ENCODE measurements at places on chromosomes 16 and 17.

DNA sequence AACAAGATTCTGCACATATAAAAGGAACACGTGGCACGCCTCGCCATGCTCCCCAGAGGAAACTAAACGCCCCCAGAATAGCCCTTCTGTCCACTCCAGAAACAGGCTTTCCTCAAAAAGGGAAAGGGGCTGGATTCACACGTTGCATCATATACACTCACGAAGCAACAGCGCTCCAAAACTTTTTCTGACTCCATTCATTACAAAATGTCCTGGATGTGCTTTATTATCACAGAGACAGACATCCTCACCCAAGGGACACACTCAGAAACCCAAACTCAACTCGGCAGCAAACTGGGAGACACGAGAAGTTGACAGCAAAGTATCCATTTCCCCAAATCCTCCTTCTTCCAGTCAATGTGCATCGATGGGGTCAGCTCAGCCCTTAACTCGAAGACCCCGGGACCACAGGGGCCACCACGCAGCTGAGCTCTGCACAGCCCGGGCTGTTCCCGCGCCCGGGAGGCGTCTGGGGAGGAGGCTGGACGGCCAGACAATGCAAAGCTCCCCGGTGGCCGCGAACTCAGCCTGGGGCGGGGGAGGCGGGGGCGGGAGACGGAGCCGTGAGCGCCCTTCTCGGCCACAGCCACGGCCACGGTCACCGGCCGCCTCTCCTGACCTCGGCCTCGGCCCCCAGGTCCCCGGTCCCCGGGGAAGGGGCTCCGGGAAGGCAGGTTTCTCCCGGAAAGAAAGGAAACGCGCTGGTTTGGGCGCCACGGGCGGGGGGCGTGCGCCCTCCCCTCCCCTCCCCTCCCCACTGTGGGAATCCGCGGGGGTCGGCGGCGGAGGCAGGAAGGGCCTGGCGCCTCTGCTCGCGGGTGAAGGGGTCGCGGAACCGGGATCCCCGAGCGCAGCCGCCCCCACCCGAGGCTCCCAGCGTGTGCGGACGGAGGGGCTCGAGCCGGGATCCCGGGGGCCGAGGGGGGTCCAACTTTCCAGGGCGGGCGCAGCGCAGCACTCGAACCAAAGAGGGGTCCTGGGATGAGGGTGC, 1.2 kb downstream of the NXN start:
- DNase-seq = no peak

DNA sequence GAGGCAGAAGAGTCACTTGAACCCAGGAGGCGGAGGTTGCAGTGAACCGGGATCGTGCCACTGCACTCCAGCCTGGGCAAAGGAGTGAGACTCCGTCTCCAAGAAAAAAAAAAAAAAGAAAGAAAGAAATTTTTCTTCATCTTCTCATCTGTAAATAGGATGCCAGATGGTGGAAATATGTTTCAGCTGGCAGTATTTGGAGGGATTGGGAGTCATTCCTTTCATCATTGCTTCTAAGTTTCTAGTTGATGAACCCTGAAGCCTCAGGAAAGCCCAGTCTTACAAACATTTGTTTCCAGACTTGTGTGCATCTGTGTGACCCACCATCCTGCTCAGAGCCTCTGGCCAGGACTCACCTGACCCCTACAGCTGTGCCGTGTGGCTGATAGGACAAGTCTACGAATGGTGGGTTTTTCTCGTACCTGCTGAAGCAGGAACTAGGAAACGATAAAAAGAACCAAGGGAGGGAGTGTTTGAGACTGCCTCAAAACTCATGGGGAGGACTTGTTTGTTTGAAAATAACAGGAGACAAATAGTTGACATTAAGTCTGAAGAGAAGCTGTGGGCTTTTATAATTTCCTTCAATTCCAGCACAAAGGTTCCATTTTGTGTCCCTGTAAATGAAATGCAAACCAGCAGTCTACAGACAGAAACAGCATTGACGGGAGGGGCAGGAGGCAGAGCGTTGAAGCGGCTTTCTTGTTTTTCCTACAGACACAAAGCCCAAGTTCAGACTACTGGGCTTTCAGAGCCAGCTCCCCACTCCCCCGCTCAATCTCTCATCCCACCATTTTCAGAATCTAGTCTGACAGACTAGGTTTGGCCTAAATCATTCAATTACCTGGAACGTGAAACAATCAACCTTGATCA, 24.9 kb downstream of the CDRT4 start:
- DNase-seq = no peak

- no peak for DNase-seq
Observed at GRCh38 chr16:62060089-62060488, 23.9 kb upstream of the CDH8 start.

DNA sequence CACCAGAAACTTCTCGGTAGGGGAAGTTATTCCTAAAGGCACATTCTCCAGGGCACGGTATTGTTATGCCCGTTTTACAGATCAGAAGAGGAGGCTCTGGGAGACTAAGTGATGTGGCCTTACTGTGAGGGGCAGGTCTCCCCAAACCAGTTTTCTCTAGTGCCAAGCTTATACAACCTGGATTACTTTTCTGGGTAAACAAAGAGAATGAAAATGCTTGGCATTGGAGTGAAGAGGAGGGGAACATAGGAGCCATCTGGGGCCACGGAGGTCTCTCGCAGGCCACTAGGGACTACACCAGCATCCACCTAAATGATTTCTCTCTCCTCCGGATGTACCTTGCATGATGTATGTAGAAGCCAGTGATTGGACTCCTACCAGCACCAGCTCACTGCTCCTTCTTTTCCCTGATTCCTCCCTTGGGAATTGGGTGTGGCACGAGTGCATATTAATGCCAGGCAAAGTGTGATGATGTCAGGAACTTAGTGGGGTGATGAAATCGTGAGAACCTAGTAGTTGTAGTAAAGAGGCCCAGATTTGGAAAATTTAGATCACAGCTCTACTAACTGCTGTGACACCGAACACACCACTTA, 674 bp downstream of the TOM1L1 start:
- DNase-seq = no peak

DNA sequence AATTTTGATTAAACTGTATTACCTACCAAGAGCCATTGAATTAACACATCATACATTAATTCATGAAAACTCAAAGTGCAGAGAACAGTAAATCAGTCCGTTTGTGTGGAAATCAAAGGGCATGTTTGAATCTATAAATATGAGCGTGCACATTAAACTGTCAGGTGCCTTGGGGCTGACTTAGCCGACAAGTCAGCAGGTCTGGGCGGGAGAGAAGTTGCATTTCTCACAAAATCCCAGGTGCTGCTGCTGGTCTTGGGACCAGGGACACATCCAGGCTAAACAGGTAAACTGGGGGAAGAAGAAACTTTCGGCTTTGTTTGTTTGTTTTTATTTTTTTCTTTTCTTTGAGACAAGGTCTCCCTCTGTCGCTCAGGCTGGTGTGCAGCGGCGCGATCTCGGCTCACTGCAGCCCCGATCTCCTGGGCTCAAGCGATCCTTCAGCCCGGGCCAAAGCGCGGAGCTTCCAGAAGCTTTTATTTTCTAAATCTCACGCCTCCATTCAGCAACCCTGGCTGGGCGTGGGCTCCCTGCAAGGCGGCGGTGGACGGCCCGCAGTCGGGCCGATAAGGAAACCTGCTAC, 213.9 kb downstream of the MRTFB start:
- no peak for DNase-seq

DNA sequence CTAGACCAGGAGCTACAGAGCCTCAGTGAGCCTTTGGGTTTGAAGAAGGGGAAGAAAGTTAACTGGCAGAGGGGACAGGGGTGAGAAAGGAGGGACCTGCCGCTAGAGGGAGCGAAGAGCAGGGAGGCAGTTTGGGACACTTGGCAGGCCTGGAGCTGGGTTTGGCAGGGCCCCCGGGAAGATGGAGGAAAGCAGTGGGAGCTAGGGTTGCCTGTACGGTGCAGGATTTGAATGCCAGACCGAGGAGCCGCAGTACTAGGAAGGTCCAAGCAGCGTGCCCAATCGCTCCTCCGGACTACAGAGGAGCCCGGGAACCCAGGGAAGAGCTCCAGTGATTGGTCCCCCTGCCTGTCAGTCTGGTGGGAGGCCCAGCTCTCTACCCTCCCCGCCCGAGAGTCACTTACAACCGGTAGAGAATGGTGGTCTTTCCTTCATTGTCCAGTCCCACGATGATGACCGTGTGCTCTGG, 1.3 kb downstream of the ARL5C start:
- peak; percentile 52 for DNase-seq

DNA sequence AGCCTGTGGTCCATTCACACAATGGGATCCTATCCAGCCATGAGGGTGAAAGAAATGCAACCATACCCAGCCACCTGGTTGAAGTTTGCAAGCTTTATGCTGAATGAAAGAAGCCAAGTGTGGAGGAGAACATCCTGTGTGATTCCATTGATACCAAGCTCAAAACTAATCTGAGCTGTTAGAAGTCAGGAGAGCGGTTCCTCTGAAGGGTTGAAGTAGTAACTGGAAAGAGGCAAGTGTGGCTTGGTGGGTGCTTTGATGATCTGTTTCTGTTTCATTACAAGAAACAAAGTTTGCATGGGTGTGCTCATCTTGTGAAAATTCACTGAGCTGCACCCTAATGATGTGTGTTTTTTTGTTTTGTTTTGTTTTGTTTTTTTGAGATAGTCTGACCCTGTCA, 99.4 kb downstream of the SALL1 start:
- no peak for DNase-seq

DNA sequence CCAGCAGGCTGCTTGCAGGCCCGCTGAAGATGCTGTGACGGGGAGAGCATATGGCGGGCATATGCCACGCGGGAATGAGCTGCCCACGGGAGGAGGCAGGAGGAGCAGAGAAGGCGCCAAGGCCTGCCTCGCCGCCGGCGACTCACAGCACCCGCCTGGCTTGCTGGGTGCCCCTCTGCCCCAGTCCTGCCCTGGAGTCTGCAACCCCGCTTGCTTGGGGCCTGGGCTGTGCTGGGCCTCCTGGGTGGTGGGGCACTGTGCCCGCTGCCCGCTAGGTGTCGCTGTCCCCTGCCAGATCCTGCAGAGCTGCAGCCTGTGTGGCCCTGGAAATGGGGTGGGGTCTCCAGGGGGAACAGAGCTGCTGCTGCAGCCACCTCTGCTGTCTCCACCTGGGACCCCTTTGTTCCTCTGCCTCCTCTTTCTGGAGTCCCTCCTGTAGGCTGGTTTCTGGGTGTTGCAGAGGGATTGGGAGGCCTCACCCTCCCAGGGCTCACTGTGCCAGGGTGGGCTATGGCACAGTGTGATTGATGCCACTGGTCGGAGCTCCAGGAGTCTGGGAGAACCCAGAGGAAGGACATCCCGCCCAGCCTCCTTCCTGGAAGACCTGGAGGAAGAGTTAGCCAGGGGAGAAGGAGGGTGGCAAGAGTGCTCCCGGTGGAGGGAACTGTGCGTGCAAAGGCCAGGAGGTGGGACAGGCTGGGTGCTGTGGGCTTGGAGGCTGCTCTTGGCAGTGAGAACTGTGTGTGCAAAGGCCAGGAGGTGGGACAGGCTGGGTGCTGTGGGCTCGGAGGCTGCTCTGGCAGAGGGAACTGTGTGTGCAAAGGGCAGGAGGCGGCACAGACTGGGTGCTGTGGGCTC, 141.0 kb upstream of the CIBAR2 start:
- peak; percentile 39 for DNase-seq

- no peak for DNase-seq
Observed at GRCh38 chr17:6066183-6066948, 3.8 kb upstream of the WSCD1 start.

- peak; percentile 44 for DNase-seq
Observed at GRCh38 chr17:3710951-3711383, 12.7 kb upstream of the HASPIN start.

- DNase-seq = no peak
Observed at GRCh38 chr17:40832840-40833239, 10.4 kb upstream of the KRT10 start.

DNA sequence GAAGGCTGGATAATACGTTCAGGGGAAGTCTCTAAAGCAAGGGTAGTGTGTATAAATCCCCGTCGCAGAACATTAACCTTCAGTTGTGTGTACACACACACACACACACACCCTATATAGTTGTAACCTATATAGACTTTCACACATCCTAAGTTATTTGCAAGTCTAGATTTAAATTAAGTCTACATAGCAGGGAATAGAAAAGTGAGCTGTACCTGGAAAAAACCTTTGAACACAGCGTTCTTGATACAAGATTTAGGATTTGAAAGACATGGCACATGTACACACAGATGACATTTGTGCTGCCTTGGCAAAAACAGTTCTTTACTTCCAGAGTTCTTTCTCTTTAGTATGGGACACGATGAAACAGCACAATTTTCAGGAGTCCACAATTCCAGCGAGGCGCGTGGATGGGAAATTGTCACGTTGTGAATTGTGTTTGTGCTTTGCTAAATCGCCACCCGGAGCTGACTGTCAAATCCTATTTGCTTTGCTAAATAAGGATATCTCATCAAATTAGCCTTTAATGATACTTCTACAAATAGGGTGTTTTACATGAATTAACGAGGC, 233.9 kb downstream of the MRTFB start:
- DNase-seq = no peak

DNA sequence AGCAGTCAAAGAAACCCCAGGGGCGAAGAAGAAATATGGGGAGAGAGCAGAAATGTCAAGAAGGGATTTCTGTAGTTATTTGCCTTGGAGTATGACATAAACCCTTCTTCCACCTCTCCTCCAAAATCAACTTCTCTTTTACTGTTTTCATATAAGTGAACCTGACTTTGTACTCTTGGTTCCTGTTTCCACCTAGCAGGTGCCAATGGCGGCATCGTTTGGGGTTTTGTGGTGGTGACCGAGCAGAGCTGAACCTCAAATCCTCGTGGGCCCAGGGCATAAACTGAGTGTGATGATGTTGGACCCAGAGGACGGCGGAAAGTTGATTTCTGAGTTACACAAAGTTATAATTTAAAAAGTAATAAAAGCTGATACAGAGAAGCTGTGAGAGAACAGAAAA, 39.6 kb upstream of the PSMD7 start:
- DNase-seq = no peak

GRCh38 chr17:69058165-69058564, 2.6 kb downstream of the ABCA9 start:
- DNase-seq = no peak

DNA sequence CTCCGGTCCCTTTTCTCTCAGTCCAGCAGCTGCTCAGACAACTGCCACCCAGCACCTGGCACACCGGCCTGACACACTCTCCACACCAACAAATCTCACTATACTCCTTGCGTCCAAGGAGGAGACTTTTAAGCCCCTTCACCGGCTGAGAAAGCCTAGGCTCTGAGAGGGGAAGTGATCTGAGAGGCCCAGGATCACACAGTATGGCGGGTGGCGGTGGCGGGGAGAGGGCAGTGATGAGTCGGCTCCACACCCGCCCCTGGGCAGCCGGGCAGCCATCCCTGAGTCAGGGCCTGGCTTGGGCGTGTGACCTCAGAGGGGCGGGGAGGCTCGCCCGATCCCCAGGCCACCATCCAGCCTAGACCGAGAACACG, 569 bp downstream of the FLII start:
- DNase-seq = peak; percentile 16

GRCh38 chr16:65964752-65965151, 401.7 kb upstream of the CDH5 start:
- no peak for DNase-seq

DNA sequence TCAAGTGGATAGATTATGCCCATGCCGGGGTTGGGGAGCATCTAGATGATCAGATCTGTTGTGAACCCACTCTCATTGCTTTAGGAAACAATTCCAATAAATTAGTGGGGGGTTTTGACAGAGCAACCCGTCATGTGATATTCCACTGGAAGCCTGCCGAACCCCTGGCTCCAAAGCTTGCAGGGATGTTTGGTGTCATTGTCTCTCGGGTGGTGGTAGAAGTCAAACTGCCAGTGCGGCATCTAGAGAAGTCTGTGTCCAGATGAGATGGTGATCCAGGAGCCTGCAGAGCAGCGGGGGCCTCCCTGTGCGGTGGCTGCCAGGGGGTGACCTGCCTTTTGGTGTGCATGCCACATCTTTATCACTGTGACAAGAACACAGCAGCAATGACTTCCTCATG, 91.7 kb downstream of the SHISA6 start:
- DNase-seq = no peak

Measured in activated T-helper 1 cell treated with Interleukin-2 at 50 U/mL for 16 hours (primary cell).